Smooth muscle cell of the coronary artery (primary cell): ENCODE measurements at places on chromosomes 3 and 15. TPM values are rescaled to one million over a fixed set of nuclear protein-coding genes. Genes with fewer than 3 reads are reported as not detected.

DRD3 gene
- not detected in 2 replicates for total RNA-seq

RYR3 gene
- total RNA-seq: under 0.01 and 0.15 TPM in 2 replicates

SKOR1 gene
- total RNA-seq: under 0.01 TPM in 1 of 2 replicates, not detected in the other

CLEC3B gene
- total RNA-seq: 0.98 and 46.7 TPM in 2 replicates

NLGN1 gene
- total RNA-seq: 0.30 and 3.0 TPM in 2 replicates

PPM1L gene
- total RNA-seq: 0.82 and 1.7 TPM in 2 replicates

GNAT1 gene
- total RNA-seq: not detected in 2 replicates

CDV3 gene
- 69.4 and 135 TPM in 2 replicates for total RNA-seq

IFT57 gene
- 49.8 and 77.8 TPM in 2 replicates for total RNA-seq

LOXL1 gene
- total RNA-seq: 126 and 130 TPM in 2 replicates
